ENCODE measurements at places on chromosomes 2 and 18. TPM values are rescaled to one million over a fixed set of nuclear protein-coding genes. Genes with fewer than 3 reads are reported as not detected.

Gene MBOAT2
- 73.4 TPM for total RNA-seq

Gene HOXD13
- total RNA-seq = not detected

Gene SPATA3
- not detected for total RNA-seq

Gene PCARE
- not detected for total RNA-seq

Gene POTEJ
- total RNA-seq = not detected

Gene CSRNP3
- total RNA-seq = 3.0 TPM

Gene ANKRD30BL
- not detected for total RNA-seq

Gene FOXI3
- total RNA-seq = not detected

Gene B4GALT6
- total RNA-seq = 6.0 TPM

Gene SCN3A
- total RNA-seq = 1.3 TPM

Gene NEU2
- not detected for total RNA-seq

Gene UPP2
- total RNA-seq = not detected

Gene CD8B2
- not detected for total RNA-seq

Gene HOXD10
- not detected for total RNA-seq

Gene MYOM1
- 0.15 TPM for total RNA-seq

Gene ABCB11
- total RNA-seq = under 0.01 TPM

Gene GPR45
- total RNA-seq = not detected

Gene POTEC
- not detected for total RNA-seq

Gene CREB1
- total RNA-seq = 41.7 TPM

Gene TRAPPC8
- 70.5 TPM for total RNA-seq

Gene PSMA8
- total RNA-seq = not detected

Gene SCRN3
- 42.9 TPM for total RNA-seq

Gene NYAP2
- not detected for total RNA-seq

Gene ANKRD29
- total RNA-seq = 8.6 TPM

Gene STARD7
- total RNA-seq = 113 TPM

Gene LYG2
- not detected for total RNA-seq

Gene CD28
- under 0.01 TPM for total RNA-seq

Gene C2orf80
- total RNA-seq = not detected

Gene CRYGC
- total RNA-seq = not detected

Gene TCF23
- total RNA-seq = not detected

Gene RSAD2
- total RNA-seq = 0.50 TPM

Gene GNLY
- not detected for total RNA-seq

Gene LOXHD1
- not detected for total RNA-seq

Gene CROCC2
- total RNA-seq = 1.0 TPM

Gene TLX2
- total RNA-seq = 0.58 TPM

Gene GALNT1
- 42.8 TPM for total RNA-seq

Gene FEV
- total RNA-seq = under 0.01 TPM

Gene GAD1
- total RNA-seq = 0.33 TPM

Gene SPOPL
- total RNA-seq = 8.6 TPM

Gene TMEM198
- total RNA-seq = 2.3 TPM

Gene RGPD4
- not detected for total RNA-seq

Gene FAM228A
- 1.3 TPM for total RNA-seq

Gene MARCHF4
- 1.5 TPM for total RNA-seq

Gene DSEL
- total RNA-seq = 156 TPM

Gene UGT1A10
- total RNA-seq = not detected

Gene SPEG
- 21.7 TPM for total RNA-seq

Gene GRP
- not detected for total RNA-seq

Gene CNTNAP5
- total RNA-seq = not detected

Gene TUBA4B
- not detected for total RNA-seq

Gene ARHGAP25
- 0.66 TPM for total RNA-seq

Gene PID1
- total RNA-seq = 21.1 TPM

Gene MCEE
- total RNA-seq = 29.8 TPM

Gene AFF3
- 0.66 TPM for total RNA-seq

Gene CDH2
- total RNA-seq = 6.3 TPM

Gene TMEM163
- not detected for total RNA-seq

Gene ZNF396
- total RNA-seq = 3.0 TPM

Gene LRP2
- not detected for total RNA-seq

Gene SERPINB13
- not detected for total RNA-seq

Measured in smooth muscle cell of trachea (primary cell).